Activated naive CD4-positive, alpha-beta T cell treated with Interleukin-2 at 50 U/mL for 16 hours (primary cell): ENCODE measurements at places on chromosomes 1 and 21.

DNA sequence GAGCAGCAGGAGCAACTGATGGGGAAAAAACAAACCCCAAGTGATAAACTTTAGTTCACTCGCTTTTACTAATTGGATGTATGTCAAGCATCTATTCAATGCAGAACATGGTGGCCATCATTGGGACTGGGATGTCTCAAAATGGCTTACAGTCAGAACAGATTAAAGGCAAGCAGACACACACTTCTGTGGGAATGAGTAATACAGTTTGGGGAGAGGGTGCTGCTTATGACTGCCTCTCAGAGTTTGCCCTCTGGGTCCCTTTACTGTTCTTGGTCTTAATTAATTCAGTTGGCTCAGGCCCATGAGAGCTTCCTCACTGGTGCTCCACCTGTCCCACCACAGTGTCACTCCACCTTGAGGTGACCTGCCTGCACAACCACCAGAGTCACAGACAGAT lies 119.5 kb downstream of the TBX19 start:
- DNase-seq: no peak

- no peak for DNase-seq
Measured at GRCh38 chr1:156229809-156230472, 12.0 kb upstream of the BGLAP start.

DNA sequence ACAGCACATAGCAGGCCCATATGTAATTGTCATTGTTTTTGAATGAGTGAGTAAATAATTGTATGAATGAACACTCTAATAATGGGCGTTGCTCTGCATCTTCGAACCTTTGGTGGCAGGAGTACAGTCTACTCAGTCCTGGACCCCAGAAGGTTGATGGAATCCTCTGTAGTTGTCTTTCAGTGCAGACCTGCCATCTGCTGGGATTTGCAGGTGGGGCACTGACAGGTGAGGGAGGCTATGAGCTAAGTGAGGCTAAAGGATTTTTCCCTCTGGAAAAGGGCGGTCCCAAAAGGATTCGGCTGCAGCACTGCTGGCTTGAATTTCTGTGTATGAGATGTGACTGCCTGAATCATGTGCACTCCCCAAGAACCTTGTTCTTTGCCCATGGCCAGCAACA lies 53.4 kb downstream of the PLXNA2 start:
- no peak for DNase-seq

DNA sequence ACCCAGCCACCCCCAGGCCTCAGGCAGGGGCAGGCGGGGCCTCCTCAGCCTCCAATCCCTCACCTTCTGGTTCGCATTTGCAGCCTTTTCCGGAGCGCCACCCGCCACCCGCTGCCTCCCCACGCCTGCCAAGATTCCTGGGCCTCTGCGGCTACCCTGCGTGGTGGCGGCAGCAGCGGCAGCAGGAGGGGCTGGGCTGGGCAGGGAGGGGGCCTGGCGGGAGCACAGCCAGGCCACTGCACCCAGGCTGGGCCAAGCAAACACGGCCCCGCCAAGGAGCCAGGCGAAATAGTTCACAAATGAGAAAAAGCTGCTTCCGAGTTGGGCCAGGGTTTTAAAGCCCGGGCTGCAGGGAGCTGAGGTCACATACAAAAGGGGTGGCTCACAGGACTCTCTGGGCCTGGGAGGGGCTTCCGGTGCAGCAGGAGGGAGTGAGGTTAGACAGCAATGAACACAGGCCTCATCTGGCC lies 9.8 kb downstream of the COL8A2 start:
- DNase-seq: no peak

- no peak for DNase-seq
Measured at GRCh38 chr21:28421716-28422524, 570.8 kb downstream of the LTN1 start.
